CD4-positive, alpha-beta T cell treated with Interleukin-21 for 1 hour (primary cell): ENCODE measurements at places on chromosomes 4 and X.

DNA sequence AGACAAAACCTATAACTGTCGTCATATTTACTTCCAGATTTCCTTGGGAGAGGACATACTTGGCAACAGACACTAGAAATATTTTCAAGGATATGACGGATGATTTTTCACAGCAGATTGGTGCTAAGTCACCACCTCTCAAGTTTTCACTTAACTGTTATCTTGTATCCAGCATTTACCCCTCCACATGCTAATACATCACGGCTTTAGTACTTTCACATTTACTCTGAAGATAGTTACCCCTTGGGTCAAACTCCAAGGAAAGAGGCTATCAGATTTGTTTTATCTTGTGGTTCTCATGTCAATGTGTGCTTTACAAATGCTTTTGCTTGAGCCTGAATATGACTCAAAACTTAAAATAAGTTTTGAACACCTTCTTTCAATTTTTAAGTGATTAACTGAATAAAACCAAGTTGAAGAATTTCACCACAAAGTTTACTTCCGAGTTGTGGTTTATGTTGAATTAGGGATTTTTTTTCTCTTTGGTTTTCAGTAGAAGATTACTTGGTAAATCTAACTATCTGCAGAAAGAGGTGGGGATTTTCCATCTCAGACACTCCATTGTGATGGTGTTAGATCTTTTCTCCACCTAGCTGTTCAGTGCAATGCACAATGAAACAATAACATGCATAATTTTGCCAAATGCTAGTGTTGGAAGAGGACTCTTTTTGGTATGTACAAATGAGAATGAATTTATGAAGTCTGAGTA is 75.4 kb upstream of the FAT1 start:
- no peak for DNase-seq

DNA sequence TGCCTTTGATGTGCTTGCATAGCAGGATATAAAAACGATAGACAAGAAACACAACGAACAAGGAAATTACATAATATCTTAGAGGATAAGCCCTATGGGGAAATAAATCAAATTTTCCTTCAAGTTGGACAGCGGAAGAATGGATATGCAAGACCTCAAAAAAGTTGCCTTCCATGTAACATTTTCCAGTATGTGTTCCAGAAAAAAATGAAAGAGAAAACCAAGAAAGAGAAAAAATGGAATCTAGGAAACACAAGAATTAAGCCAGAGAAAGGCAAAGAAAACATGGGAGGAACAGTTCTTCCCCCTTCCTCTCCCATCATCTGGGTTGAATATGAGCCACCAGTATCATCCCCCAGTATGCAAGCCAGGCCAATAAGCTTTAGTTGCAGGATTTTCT is 34.6 kb upstream of the MID1 start:
- no peak for DNase-seq

DNA sequence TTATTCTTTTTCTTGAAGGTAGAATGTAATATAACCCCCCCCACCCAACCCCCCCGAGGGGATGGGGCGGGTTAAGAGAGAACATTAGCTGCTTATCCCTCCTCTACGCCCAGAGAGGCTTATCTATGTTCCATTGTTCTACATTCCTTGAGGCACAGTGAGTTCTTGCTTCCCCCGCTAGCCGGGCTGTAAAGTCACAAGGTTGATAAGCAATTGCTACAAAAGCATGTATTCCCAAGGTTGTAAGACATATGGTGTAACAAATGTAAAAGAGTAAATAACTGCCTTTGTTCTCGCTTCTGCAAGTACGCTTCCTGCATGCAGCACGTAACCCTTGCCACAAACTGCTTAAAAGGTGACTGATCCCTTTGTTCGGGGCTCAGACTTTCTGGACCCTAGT is 8.2 kb downstream of the DCAF8L2 start:
- DNase-seq, result no peak

DNA sequence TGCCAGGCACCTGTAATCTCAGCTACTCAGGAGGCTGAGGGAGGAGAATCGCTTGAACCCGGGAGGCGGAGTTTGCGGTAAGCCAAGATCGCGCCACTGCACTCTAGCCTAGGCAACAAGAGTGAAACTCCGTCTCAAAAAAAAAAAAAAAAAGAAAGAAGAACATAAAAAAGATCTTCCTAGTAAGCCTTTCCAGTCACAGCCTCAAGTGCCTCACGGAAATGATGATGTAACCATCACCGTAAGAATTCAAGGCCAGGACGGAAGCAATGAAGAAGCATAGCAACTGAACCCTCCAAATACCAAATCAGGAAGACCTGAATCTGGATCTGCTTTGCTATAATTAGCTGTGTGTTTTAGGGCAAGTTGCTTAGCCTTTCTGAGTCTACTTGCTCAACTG is 28.8 kb downstream of the RBM47 start:
- no peak for DNase-seq

DNA sequence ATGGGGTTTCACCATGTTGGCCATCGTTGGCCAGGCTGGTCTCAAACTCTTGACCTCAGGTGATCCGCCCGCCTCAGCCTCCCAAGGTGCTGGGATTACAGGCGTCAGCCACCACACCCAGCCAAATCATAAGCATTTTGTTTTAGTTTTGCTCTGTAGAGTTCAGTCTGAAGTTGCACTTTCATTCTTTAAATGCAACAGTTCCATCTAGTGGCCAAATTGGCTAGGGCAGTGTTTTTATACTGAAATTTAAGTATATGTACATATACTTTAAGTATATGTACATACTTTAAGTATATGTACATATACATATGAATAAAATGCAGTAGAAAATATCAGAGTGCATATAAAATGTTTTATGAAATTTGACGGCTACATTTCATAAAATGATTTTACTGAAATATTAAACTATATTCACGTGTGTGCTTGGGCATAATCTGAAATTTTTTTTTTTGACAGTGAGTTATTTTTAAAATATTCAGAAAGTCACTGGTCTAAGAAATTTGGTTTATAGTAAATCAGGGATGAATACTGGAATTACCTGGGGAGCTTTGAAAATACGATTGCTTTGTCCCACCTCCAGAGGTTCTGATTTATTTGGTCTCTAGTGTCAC is 145.5 kb downstream of the NWD2 start:
- DNase-seq, result peak; percentile 43

- no peak for DNase-seq
These were observed 11.7 kb upstream of the PITX2 start for GRCh38 chr4:110634350-110635162.

DNA sequence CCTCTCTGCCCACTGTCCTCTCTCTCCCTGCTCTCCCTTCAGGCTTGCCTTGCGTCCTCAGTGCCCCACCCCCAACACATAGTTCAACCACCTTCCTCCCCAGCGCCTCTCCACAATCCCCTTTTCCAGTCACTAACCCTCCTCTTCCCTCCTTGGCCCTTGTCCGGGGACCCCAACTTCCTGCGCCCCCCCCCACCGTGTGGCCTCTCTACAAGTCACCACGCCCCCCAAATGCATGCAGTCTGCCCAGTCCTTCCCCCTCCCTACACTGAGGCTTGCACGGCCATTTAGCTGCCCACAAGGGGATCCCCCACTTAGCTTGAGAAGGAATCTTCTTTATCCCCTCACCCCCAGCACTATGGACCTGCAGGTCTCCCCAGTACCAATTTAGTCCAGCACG is 569 bp downstream of the CXCR3 start:
- DNase-seq, result no peak

GRCh38 chrX:12570859-12571501 is 220.2 kb upstream of the PRPS2 start:
- DNase-seq, result no peak

- no peak for DNase-seq
These were observed 15.1 kb downstream of the TEC start for GRCh38 chr4:48254381-48255071.

GRCh38 chrX:101450961-101451360 is 34.3 kb upstream of the ARMCX4 start:
- no peak for DNase-seq

GRCh38 chr4:108901291-108901690 is 138.4 kb upstream of the ETNPPL start:
- no peak for DNase-seq

GRCh38 chr4:12961713-12962112 is 522.4 kb downstream of the RAB28 start:
- no peak for DNase-seq

DNA sequence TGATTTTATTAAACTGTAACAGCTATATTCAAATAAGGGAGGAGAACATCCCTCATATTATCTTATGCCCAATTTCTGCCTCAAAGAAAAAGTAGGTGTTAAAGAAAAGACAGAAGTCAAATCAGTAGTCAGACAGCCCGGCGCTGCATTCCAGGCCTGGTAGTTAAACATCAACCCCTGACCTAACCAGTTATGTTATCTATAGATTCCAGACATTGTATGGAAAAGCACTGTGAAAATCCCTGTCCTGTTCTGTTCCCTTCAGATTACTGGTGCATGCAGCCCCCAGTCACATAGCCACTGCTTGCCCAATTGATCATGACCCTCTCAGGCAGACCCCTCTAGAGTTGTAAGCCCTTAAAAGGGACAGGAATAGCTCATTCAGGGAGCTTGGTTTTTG is 269.9 kb upstream of the GALNT7 start:
- no peak for DNase-seq
